Dorsolateral prefrontal cortex (tissue), 122 donors: ENCODE measurements at places on chromosomes 7 and 10.

- no peak for DNase-seq
Measured at GRCh38 chr7:132213583-132213982, 362.7 kb downstream of the PLXNA4 start.

DNA sequence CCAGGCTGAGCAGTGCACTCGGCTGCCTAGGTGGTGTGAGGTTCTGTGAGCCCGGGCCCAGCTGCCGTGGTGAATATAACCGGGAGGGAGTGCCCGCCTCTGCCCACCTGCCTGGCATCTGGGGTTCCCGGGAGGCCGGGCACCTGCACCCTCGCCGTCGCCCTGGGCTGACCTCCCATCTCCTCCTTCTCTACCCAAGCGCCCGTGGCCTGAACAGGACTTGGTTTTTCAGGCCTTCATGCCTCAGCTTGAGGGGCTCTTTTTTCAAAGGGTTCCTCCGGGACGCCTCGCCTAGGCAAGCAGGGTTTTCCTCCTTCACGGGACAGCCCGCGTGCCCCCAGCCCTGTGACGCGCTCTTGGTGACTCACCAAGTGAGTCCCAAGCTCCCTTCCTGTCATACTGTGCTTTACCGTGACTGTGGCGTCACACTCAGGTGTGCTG is 9.9 kb downstream of the INPP5A start:
- DNase-seq, result peak; percentile 39

DNA sequence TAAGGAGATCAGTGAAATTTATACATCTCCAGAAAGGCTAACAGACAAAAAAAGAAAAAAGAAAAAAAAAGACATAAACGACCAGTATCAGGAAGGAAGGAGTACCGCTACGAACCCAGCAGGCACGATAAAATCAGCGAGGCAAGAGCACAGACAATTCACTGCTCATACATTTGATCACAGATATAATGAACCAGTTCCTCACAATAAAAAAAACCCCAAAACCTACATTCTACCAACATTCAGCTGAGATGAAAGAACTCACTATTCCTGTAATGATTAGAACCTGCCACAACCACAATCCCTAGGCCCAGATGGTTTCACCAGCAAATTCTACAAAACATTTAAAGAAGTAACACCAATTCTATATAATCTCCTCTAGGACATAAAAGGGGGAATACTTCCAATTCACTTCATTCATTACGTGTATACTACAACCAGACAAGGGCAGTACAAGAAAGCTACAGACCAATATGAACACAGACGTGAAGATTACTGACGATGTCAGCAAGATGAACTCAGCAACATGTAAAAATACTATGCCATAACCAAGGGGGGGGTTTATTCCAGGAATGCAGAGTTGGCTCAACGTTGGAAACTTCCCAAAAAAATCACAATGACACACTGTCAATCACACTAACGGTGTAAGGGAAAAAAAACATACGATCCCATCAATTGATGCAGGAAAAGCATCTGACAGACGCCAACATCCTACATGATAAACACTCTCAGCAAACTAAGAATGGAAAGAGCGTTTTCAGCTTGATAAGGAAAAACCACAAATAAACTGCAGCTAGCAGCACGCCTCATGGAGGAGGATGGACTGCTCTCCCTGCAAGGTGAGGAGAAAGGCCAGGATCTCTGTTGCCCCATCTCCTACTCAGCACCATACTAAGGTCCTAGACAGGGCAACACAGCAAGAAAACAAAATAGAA is 256.2 kb downstream of the ELFN1 start:
- no peak for DNase-seq

DNA sequence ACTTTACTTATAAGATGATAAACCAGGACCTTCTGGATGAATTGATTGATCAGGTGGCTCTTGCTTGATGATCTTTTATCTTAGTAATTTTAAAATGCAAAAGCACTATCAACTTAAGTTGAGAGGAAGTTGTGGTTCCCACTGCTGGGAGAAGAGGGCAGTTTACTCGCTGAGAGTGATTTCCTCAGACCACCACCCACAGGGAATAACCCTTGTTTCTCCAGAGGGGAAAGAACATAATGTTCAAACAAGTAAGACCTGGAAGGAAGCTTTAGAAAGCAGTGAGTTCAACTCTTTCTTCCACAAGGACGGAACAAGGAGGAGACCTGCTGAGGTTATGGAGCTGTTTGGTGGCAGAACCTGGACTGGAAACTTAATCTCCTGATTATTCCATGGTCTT is 138.7 kb downstream of the FAM204A start:
- no peak for DNase-seq

DNA sequence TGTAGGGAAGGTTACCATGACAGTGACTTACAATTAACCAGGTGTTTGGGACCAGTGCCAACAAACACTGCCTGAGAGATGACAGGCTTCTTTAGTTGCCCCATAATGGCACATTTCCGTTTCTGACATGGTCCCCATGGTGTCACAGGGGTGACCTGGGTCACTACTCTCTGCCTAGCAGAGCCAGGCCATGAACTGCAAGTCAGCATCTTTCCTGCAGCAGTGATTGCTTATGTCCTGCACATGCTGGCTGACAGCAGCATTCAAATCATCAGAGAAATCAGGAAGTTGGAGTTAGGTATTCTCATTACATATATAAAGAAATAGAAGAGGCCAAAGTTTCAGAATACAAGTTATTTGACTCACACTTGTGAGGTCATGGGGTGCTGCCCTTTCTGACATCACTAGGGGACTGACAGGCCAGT is 47.1 kb upstream of the ZNRF2 start:
- no peak for DNase-seq

DNA sequence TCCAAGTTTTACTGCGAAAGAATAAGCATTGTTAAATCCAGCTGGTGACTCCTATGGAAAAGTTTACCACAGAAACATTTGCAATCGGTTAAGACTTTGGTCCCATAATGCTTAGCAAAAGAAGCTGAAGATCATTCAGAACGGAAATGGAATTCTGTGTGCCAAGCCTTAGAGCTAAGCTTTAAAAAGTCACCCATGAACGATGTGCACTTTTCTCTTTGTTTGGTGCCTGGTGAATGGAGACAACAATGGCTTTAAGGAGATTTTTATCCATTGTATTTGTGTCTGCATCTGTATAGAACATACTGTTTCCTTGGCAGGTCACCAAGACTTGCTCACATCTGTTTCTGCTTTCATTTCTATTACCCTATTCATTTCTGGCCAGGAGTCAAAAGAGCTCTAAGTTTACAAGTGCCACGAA is 26.3 kb upstream of the COL1A2 start:
- no peak for DNase-seq
